ENCODE measurements at places on chromosomes 5 and 9.
A peak's percentile ranks its signal among the peaks of the same experiment; 100 is the strongest.

- DNase-seq, result no peak
Measured at GRCh38 chr5:68884144-68884754, 209.6 kb upstream of the SLC30A5 start.

DNA sequence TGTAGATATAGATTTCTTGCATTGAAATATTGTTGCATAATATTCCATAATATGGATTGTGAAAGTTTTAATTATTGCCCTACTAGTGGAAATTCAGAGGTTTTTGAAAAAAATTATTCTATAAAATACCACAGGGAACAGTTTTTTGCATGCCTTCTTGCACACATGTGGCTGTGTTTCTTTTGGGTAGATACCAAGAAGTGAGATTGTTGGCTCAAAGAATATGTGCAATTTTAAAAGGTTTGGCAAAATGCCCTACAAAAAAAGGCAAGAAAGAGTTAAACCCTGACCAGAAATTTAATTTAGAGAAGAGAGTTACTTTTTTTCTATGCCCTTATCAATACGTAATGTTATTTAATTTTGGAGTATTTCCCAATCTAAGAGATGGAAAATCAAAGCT is 270.8 kb upstream of the DAPK1 start:
- DNase-seq, result no peak

- DNase-seq, result no peak
Measured at GRCh38 chr5:141135030-141135717, at the start of gene PCDHB5. TSS of gene PCDHB5 (plus strand) at chr5:141135206. CDS start at chr5:141135435, 229 bp downstream.

DNA sequence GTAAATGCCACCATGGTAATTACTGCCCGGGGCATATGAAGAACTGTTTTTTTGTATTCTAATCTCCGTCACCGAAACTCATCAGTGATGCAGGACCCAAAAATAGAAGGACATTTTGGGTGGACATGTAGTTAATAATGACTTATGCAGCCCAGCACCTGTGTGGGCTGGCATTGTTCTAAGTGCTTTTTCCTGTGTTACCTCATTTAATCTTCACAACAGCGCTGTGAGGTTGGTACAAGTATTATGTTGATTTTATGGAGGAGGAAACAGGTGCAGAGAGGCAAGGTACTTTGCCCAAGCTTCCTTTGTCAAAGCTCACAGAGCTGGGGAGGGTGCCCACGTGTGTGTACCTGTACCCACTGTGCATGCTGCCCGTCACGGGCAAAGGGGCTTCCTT is 58.4 kb downstream of the DAPK1 start:
- no peak for DNase-seq

GRCh38 chr5:55344392-55344992 is 36.7 kb downstream of the MTREX start:
- peak; percentile 64 for DNase-seq

- DNase-seq, result peak; percentile 61
Measured at GRCh38 chr5:73678322-73678740, 52.3 kb downstream of the ARHGEF28 start.

DNA sequence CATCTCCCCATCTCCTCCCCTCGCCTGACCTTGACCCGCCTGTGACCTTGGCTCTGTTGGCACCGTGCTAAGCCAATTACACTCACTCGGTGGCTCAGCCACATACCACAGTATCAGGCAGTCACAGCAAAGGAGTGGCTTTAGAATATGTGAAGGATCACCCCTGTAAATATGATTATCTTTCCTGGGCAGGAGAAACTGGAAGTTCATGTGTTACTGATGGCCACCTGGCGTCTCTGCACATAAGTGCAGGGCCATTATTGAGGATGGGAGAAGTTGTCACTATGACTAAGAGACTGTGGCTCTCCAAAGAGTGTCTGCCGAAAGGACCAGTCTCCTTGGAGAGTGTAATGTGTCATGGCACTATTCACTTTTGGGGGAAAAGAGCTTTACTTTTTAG is 116.9 kb upstream of the S1PR3 start:
- DNase-seq, result no peak

GRCh38 chr9:112605963-112606699 is 111.8 kb downstream of the INIP start:
- DNase-seq, result no peak

DNA sequence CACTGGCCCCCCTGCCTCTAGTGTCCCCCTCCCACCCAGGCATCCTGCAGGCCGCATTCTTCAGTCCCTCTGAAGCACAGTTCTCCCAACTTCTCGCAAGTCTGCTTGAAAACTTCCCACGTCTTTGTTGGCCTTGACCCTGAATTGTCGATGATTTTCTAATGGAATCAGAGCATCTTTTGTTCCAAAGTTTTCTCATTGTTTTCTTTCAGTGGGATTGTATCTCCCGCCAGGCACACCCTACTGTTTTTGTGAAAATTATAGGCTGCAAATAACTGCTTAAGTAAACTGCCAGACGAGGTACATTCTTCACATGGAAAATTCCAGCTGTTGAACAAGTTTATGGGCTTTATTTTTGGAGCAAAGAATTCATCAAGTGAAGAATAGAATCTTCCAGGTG is 122.6 kb upstream of the SLC25A48 start:
- no peak for DNase-seq

DNA sequence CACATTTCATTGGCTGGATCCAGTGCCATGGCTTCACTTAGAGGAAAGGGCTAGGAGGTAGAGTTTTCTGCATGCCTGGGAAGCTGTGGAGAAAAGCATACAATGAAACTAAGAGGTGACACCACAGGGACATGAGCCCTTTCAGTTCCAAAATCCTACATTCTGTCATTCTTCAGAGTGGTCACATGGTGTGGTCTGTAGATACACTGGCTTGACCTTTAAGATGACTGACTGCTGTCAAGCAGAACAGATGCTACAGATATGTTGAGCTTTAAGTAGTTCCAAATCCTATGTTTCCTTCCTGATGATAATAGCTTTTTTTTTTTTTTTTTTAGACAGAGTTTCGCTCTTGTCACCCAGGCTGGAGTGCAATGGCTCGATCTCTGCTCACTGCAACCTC is 26.2 kb downstream of the DMRT3 start:
- DNase-seq, result no peak

DNA sequence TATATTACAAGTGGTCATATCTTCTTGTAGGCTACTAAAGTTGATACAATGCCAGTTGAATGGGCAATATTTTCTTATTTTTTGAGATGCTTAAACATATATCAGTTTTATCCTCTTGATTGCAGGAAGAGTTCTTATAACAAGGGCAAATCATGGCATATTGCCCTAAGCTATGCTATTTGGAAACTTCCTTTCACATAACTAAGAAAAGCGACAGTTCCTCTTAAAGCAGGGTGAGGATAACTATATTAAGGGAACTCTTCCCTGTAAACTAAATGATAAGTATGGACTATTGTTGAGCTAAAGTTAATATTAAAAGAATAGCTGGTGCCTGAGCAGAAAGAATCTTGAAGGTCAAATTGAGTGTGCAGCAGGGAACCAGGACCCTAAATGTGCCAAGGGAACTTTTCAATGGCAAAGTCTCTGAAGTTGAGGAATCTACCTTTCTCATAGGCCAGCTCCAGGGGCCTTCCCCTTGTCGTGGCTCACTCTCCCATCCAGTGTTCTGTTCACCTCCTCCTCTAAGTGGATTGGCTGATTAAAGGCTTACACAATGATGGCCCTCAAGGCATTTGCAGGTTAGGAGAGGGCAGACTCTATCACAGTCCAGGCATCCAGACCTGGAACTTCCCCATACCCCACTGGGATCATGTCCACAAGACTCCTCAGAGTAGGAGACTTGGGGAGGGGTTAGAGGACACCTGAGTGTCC is 26.8 kb downstream of the FYB1 start:
- DNase-seq, result no peak

DNA sequence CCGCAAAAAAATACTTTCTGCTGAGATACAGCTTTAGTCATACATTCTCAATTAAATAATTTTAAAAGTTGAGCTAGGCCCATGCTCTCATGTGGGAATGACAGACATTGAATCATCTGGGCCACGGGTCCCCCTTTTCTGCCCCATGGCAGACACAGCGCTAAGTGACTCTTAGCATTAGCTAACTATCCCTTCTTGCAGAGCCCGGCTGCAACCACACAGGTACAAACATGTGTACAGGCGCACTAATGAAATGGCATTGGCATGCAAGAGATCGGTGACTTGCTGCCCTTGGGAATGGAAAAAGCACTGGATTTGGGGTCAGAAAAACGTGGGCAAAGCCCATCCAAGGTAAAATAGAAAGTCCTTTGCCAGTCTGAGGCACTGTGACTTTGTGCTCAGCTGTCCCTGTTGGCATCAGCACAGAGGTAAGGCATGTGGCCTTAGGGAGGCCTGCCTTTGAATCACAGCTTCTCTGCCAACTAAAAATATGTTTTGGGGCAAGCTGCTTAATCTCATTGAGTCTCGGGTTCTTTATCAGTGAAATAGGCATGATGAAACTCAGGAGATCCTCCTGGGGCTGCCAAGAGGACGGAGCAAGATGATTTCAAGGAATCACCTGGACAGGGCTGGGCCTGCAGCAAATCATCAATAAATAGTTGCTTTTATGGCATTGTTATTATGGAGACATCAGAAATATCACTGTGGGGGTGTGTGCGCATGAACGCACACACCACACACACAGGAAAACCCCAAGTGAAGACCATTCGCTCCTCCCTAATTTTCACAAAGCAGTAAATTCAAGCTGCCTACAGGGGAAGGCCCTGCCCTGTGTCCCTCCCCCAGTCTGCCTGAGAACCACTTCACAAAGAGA is 54.2 kb downstream of the WHRN start:
- DNase-seq, result peak; percentile 30

DNA sequence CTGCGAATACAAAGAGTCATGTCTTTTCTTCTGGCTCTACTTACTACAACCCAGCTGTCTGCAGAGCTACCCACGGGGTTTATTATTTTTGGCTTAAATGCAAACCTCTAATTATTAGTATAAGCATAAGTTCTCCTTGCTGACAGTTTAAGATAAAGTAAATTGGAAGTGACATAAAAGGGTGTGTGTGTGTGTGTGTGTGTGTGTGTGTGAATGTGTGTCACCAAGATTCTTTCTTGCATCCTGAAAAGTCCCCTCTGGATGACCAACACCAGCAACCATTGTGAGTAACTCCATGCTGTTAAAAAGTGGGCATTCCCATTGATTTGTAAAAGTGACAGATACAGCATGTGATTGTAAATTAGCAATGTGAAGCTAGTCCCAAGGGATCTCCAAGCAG is 803.8 kb upstream of the ZNF608 start:
- no peak for DNase-seq

GRCh38 chr9:35962126-35962906 is 4.4 kb upstream of the OR2S2 start:
- no peak for DNase-seq

- DNase-seq, result no peak
Measured at GRCh38 chr9:115507148-115507547, 389.2 kb upstream of the TNC start.

DNA sequence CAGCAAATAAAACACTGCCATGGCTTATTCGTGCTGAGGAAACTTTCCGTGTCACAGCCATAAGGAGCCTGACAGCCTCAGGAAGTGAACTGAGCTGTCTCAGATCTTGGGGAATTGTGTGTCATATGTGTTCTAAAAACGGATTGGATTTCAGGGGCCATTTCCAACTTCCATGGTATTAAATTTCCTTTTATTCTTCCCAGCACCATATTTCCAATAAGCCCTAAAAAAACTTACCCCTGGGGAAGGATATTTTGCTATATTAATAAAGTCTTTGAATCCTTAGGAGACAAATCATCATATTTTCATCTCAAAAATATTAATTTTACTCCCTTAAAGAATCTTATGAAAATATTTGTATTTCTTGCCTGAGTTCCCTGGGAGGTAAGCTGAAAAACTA is 93.9 kb downstream of the LHFPL2 start:
- DNase-seq, result no peak

DNA sequence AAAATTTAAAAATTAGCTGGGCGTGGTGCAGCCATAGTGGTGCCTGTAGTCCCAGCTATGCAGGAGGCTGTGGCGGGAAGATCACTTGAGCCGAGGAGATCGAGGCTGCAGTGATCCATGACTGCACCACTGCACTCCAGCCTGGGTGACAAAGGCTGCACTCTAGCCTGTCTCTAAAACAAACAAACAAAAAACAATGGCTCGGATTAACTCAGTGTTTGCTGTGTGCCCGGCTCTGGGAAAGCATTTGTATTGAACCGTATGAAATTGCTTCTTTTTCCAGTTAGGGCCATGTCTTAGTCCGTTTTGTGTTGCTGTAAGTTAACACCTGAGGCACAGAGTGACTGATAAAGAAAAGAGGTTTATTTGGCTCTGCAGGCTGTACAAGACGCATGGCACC is 62.6 kb downstream of the CFAP77 start:
- DNase-seq, result no peak

GRCh38 chr5:72816284-72817075 is at the start of gene TNPO1:
TSS of gene TNPO1 (plus strand) at chr5:72816661. CDS start at chr5:72816738, 77 bp downstream.
- DNase-seq, result peak; percentile 93

DNA sequence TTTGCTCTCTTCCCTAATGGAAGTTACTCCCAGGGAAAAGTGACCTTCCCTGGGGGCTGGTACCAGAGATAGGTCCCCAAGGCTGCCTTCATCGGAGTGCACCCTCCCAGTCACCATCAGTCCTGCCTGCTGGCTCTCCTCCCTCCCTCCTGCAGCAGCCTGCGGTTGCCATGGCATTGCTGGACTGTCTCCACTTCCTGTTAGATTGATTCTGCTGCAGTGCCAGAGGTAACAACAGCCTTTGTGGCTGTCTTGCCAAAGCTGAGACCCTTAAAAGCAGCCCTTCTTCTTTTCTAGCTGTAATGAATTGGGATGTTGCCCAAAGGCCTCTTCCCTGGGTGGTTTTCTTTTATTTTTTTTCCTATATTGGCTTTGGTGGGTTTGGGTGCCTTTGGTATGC is 78.1 kb upstream of the PRLR start:
- peak; percentile 27 for DNase-seq

GRCh38 chr5:169811680-169812079 is 168.6 kb downstream of the INSYN2B start:
- no peak for DNase-seq

GRCh38 chr5:116912221-116912620 is 337.6 kb upstream of the SEMA6A start:
- no peak for DNase-seq

DNA sequence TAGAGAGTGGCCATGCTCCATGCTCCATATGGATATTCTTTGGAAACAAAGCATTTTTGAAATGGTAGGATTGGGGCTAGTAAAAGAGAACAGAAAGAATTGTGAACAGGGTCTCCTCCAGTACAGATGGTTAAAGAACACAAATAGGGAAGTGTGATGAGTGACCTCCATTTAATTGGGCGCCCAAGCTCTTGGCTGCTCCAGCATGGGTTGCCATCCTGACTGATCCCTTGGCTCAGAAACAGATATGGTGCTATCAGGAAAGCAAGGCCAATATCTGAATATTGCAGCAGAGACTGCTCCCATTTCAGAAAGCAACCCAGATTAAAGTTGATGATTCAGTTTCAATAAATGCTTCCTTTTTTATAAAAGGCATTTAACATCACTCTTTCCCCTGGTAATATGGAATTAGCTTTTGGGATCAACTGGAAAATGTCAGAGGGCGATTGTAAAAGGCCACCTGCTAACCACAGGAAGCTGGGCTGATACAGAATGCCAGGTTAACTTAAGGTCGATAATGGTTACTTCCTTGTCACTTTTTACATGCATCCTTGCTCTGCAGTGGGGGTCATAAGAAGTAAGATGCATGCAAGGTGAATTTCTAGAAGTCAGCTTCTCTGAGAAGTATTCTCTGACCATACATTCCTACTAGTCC is 52.9 kb downstream of the TMC1 start:
- no peak for DNase-seq
